ENCODE measurements at places on chromosomes 1 and 21.

- DNase-seq, result no peak
These were observed 536.8 kb downstream of the KCNT2 start for GRCh38 chr1:196071447-196071846.

- no peak for DNase-seq
These were observed 3.8 kb upstream of the BCAS2 start for GRCh38 chr1:114585231-114585630.

DNA sequence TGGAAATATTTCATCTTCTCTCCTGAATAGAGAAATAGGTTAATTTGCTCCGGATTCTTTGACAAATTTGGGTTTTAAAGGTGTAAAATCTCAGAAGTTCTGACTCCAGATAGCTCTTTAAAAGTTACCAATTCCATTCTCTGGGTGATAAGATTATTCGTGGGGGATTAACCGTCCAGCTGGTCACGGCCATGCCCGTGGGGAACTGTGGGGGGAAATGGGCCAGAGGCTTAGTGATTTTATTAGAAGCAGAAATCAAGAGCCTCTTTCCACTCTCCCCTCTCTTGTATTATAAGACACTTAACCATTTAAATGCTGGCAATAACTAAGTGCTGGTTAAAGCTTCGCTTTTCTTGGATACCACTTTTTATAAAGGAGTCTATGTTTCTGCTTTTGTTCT is 376.4 kb upstream of the KAZN start:
- no peak for DNase-seq

DNA sequence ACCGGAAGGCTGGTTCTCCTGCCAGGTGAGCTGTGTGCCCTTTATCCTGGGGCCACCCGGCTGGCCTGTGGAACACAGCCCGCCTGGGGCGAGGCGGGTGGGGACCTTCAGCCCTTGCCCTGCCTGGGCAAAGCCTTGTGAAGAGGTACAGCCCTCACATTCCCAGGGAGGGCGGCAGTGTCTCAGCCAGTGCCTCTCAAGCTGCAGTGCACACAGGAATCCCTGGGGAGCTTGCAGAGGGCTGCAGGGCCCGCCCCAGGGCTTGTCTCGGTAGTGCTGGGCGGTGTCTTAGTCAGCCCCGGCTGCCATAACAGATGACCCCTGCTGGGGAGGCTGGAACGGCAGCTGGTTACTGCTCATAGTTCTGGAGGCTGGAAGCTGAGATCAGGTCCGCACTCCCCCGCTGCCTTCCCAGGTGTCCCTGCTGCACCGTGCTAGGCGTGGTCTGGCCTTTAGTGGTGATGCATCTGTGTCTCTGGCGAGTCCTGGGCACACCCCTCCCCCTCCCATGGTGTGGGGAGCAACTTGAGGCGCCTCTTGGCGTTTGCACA is 12.6 kb downstream of the DFFB start:
- no peak for DNase-seq

DNA sequence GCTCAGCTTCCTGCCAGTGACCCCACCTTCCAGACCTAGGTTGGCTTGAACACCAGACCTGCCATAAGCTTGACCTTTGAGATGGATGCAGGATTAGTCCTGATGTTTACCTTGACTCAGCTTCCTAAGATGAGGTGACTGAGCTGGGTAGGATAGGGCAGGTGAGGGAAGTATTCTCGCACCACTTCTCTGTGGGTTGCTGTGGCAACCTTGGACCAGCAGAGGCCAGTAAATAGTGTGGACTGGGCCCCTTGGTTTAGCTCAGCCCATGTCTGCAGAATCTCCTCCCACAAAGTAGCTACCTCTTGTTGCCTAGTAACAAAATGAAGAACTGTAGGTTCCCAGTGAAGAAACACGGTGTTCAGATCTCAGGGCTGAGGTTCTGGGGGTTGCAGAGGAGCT is 8.4 kb downstream of the RPS6KA1 start:
- peak; percentile 74 for DNase-seq

DNA sequence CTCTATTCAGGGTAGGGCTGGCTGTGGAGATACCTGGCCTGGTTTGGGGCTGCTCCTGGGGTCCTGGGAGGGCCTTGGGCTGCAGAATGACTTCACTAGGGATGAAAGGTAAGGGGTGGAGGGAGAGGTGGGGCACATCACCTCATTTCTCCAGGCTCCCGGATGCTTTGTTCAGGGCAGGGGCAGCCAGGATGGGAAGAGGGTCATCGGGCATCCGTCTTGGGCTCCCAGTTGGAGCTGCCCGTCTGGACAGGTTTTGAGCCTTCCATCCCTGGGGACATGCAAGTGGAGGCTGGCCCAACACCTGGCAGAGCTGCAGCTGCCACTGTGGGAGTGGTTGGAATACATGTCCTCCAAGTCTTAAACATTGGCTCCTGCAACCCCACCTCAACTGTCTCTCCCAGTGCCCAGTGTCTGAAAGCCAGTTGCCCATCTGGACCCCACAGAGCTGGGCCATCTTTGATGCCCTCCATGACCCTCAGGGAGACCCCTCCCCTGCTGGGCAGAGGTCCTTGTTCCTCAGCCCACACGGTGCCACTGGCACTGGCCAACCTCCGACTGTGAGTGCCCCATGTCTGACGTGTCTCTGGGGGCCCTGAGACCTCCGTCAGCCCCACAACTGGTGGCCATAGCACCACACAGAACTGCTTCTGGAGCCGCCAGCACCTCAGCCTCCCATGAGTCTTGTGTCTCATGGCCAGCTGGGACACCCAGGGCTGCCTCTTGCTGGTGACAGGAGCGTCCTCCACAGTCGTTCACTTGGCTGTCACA is 52.8 kb downstream of the TRIM11 start:
- no peak for DNase-seq

- no peak for DNase-seq
These were observed 36.6 kb downstream of the KIAA0040 start for GRCh38 chr1:175155936-175156335.

DNA sequence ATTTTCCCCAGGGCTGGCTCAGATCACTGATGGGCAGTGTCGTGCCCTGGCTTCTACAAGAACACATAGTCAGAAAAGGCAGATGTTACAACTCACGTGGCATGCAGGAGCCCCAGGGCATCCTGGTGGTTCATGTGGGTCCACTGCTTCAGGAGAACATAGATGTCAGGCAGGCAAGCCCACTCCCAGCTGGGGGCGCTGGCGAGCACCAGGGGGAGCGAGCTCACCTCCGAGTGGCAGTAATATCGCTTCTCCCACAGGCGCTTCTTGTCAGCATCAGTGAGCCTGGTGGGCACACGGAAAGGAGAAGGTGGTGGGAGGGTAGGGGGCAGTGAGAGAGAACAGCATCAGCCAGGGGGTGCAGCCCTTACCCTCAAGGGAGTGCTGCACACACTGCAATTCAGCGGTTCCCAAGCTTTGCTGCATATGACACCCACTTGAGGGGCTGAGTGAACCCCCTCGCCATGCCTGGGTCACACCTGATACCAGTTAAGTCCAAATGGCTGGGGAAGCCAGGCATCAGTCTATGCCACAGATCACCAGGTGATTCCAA is 34.3 kb upstream of the PPP1R15B start:
- peak; percentile 23 for DNase-seq

DNA sequence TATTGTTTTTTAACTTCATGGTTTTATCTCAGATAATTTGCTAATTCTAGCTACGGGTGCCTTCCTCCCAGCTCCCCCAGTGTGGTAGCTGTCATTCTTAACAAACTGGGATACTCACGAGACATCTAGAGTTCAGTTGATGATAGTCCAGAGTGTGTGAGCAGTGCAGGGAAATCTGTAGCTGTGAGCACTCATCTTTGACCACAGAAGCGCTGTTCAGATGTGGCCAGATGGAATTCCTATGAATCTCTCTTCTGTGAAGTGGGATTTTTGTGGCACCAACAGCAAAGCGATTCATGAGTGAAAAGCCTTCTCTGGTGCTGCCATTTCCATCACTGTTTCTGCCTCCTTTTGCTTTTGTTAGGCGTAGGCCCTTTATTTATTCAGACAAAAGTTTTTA is 125.1 kb downstream of the NFIA start:
- no peak for DNase-seq

DNA sequence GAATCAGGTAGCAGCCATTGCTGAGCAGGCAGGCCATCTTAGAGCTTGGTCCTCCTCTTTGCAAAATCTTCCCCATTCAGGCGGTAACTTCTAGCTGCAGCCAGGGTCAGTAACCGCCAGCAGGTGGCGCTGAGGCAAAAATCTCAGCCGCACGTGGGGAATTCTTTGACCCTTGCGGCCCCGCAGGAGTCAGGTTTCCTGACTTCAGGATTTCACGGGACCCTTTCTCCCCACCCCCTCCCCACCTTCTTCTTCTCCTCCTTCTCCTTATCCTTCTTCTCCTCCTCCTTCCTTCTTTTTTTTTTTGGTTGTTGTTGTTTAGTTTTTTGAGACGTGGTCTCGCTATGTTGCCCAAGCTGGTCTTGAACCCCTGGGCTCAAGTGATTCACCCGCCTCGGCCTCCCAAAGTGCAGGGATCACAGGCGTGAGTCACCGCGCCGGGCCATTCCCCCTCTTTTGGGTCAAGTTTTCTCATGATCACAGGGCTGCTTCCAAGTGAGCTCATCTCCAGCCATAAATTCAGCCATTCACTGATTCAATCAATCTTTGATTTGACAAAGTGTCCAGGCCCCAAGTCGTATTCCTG is 33.4 kb upstream of the TENT5B start:
- peak; percentile 82 for DNase-seq

- DNase-seq, result no peak
These were observed 23.4 kb downstream of the CSF1 start for GRCh38 chr1:109933856-109934711.

DNA sequence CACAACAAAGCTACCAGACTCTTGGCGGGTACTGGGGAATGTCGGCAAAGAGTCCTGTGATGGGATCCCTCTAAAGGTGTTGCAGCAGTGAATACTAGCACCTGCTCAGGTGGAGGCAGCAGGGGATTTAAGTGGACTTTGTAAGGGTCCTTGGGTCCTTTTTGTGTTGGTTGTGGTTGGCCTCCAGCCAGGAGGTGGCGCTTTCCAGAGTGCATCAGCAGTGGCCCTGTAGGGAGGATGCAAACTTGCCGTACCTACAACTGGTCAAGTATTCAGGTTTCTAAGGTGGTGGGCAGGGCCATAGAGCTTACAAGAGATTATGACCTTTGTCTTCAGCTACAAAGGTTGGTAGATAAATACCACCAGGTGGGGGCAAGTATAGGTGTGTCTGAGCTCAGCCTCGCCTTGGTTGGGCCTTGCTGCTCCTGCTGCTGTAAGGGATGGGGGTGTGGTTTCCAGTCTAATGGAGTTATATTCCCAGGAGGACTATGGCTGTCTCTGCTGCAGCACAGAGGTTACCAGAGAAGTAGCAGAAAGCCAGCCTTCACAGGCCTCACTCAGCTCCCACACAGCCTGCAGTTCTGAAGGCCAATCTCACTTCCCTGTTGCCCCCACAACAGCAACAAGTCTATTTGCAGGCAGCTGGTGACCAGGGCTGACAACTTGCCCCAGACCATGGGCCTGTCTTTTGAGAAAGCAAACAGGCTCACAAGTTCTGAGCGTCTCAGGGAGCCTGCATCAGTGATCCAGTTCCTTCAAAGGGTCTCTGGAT is 7.3 kb downstream of the OR2M5 start:
- DNase-seq, result no peak

- no peak for DNase-seq
These were observed 4.6 kb downstream of the TARBP1 start for GRCh38 chr1:234474375-234474774.

DNA sequence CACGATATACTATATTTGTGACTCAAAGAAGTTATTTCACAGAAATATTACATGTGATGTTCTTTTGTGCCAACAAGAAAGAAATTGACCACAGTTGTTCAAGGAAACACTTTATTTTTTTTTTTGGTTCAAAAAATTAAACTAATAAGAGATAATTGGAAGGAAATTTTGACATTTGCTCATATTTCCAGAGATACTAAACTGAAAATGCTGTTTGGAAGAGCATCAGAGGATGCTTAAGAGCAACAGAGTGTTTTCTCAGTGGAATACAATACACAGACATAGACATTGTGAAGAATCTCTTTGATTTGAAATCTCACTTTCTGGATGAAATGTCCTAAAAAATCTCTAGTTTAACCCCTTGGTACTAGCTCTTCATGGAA is 760.4 kb upstream of the CXADR start:
- no peak for DNase-seq

DNA sequence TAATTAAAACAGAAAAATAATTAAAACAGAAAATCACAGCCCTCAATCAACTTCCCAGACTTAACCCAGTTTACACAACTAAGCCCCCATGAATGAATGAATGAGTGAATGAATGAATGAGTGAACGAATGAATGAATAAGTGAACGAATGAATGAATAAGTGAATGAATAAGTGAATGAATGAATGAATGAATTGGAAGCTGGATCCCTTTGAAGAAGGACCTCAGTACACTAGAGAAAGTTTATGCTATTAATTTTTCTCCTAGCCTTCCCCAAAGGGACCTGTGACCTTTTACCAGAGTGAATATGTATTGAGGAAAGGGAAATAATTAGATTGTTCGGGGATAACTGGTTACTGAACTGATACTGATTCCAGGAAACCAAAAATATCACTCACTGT is 5.6 kb downstream of the SPSB1 start:
- no peak for DNase-seq
